Neural crest cell (in vitro differentiated cells): ENCODE measurements at places on chromosomes 7 and 10. TPM values are rescaled to one million over a fixed set of nuclear protein-coding genes. Genes with fewer than 3 reads are reported as not detected.
A peak's percentile ranks its signal among the peaks of the same experiment; 100 is the strongest.

ADARB2 gene
- total RNA-seq: 1.6 and 1.8 TPM in 2 replicates

DNA sequence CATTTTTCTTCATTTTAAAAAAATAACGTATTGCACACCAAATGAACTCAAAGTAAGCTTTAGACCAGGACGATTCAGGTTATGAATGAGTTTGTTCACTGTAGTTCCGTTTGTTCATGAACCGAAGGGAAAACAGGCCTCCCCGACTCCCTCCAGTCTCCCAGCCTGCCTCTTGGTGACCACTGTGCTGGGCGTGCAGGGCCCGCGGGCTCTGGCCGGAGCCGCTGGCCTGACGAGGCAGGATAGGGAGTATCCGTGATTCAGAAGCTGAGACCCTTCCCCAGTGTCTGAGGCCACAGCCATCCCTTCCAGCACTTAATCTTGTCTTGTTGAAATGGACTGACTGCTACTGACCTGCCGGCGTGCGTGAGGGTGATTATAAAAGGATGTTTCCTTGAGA, 30.8 kb upstream of the SH2B2 start:
- no peaks in the 10 kb centered on the region for H3K36me3 ChIP-seq
- H3K27me3 ChIP-seq: no peaks in the 10 kb centered on the region
- DNase-seq: peak; percentile 18
- peak overlapping the region; percentile 35 for H3K27ac ChIP-seq

GRCh38 chr10:24952143-24952706, at the start of gene PRTFDC1:
TSS of gene PRTFDC1 (minus strand) at chr10:24952606. CDS start at chr10:24952575, 31 bp downstream.
- peak; percentile 56 for DNase-seq
- no peaks in the 10 kb centered on the region for H3K36me3 ChIP-seq
- H3K27ac ChIP-seq: peak within 1 kb of the TSS; percentile 90
- H3K4me1 ChIP-seq: peaks cover 55% of the 10 kb centered on the region
- H3K4me3 ChIP-seq: peak within 1 kb of the TSS; percentile 83
- no peaks in the 10 kb centered on the region for H3K27me3 ChIP-seq

SPRN gene
- 0.37 and 0.48 TPM in 2 replicates for total RNA-seq

DNA sequence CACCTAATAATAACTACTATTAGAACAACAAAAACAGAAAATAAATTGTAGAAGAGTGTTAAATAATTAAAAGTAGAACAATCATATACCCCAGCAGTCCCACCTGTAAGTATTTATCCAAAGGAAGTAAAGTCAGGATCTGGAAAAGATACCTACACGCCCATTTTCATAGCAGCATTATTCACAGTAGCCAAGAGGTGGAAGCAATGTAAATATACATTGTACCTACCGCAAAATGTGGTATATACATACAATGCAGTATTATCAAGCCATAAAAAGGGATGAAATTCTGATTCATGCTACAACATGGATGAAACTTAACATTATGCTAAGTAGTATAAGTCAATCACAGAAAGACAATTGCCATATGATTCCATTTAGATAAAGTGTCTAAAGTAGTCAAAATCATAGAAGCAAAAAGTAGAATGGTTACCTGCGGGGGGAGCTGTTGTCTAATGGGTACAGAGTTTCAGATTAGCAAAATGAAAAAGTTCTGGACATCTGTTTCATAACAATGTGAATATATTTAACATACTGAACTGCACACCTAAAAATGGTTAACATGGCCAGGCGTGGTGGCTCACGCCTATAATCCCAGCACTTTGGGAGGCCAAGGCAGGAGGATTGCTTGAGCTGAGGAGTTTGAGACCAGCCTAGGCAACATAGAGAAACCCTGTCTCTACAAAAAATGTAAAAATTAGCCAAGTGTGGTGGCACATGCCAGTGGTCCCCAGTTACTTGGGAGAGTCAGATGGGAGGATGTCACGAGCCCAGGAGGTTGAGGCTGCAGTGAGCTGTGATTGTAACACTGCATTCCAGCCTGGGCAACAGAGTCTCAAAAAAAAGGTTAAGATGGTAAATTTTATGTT, 6.0 kb upstream of the TMED4 start:
- H3K27me3 ChIP-seq: peaks cover 34% of the 10 kb centered on the region
- H3K4me1 ChIP-seq: no peaks in the 10 kb centered on the region
- no peaks in the 10 kb centered on the region for H3K36me3 ChIP-seq
- no peak for DNase-seq

DNA sequence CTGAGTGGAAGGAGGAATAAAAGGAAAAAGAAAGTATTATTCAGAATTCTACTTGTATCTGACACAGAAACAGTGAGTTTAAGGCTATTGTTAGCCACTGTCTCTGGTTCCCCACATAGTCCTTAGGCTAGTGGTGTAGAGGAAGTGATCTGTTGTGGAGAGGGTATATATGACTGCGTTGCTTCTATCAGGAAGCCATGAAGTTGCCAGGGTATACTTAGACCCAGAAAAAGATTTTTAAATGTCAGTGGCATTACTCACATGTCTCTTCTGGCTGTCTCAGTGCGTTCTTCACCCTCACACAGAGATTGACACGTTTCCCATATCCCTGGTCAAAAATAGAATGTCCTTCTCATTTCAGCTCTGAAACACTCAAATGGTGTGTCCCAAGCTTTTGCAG, 72.7 kb downstream of the SEM1 start:
- DNase-seq: no peak
- no peak overlapping the region for H3K27ac ChIP-seq
- peaks cover 3% of the 10 kb centered on the region for H3K36me3 ChIP-seq
- no peaks in the 10 kb centered on the region for H3K27me3 ChIP-seq
- no peak overlapping the region for H3K4me3 ChIP-seq

ZNF117 gene
- 26.0 and 27.7 TPM in 2 replicates for total RNA-seq

DNA sequence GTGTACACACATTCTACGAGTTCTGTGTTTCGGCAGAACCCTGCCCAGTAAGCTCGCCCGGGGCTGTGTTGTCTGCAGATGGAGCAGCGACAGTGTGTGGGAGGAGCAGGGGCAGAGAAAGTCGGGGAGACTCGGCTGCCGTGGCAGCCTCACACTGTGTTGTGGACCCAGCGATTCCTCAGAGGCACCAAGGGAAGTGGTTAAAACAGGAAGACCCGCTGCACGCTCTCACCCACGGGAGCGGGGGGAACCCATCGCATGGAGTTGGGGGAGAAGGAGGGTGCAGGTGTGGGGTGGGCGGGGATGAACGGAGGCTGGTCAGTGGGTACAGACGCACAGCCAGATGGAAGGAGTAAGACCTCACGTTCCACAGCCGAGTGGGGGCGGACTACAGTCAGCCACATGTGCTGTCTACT, 250.2 kb downstream of the ELFN1 start:
- no peak overlapping the region for H3K4me3 ChIP-seq
- H3K27me3 ChIP-seq: no peaks in the 10 kb centered on the region
- no peak for DNase-seq
- H3K4me1 ChIP-seq: no peaks in the 10 kb centered on the region

DNA sequence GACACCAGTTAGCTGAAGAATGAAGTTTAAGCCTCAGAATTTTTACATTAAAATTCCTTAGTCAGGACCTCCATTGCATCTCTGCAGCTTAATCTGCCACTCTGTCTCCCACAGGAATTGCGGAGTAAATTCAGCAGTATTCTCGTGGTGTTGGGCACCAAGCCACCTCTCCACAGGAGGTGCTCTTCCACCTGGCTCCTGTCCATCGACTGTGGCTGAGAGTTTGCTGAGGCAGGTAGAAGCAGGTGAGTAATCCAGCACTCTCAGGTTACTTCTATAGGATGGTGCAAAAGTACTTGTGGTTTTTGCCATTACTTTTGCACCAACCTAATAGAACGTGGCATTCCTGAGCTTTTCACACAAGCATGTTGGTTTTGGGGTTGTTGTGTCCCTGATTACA, 134.1 kb downstream of the GFRA1 start:
- H3K27me3 ChIP-seq: no peaks in the 10 kb centered on the region
- H3K4me1 ChIP-seq: peaks cover 9% of the 10 kb centered on the region
- H3K36me3 ChIP-seq: peaks cover 3% of the 10 kb centered on the region
- no peak overlapping the region for H3K4me3 ChIP-seq

GRCh38 chr10:67079126-67079525, 153.3 kb downstream of the LRRTM3 start:
- no peaks in the 10 kb centered on the region for H3K4me1 ChIP-seq
- no peak overlapping the region for H3K27ac ChIP-seq
- no peak overlapping the region for H3K4me3 ChIP-seq

- no peak for DNase-seq
- H3K4me1 ChIP-seq: peaks cover 5% of the 10 kb centered on the region
- H3K27me3 ChIP-seq: no peaks in the 10 kb centered on the region
- peaks cover 7% of the 10 kb centered on the region for H3K36me3 ChIP-seq
These were observed 86.6 kb downstream of the AHCYL2 start for GRCh38 chr7:129311429-129311828.

PTN gene
- total RNA-seq: 228 and 240 TPM in 2 replicates

ECHDC3 gene
- total RNA-seq: 5.2 and 5.3 TPM in 2 replicates

RAMP3 gene
- not detected in 2 replicates for total RNA-seq

- no peak overlapping the region for H3K4me3 ChIP-seq
- H3K4me1 ChIP-seq: peaks cover 15% of the 10 kb centered on the region
- H3K27ac ChIP-seq: no peak overlapping the region
These were observed 154.5 kb downstream of the SGMS1 start for GRCh38 chr10:50469288-50469687.

MSMB gene
- total RNA-seq: not detected in 2 replicates

- no peaks in the 10 kb centered on the region for H3K27me3 ChIP-seq
- peaks cover 2% of the 10 kb centered on the region for H3K36me3 ChIP-seq
- DNase-seq: no peak
- no peak overlapping the region for H3K4me3 ChIP-seq
- H3K4me1 ChIP-seq: no peaks in the 10 kb centered on the region
These were observed 50.8 kb downstream of the ESYT2 start for GRCh38 chr7:158778471-158778870.

ANKRD30A gene
- total RNA-seq: not detected in 2 replicates

DNA sequence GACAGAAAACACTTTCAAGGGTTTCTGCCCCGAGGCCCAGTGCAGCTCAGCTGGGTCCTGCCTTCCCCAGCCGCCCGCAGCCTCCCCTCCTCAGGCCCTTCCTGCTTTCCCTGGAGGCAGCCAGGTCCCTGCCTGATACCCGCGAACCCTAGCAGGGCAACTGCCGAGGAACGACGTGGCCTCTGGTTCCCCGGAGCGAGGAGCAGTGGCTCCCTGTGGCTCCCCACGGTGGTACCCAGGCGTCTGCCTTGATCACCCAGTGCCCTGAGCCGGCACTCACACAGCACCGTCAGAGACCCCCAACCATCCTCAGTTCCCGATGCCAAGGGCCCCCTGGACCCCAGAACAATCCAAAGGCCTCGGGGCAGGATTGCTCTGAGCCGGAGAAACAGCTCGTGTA, 58.3 kb downstream of the CFAP46 start:
- H3K4me1 ChIP-seq: peaks cover 10% of the 10 kb centered on the region
- no peak overlapping the region for H3K27ac ChIP-seq
- no peaks in the 10 kb centered on the region for H3K36me3 ChIP-seq
- no peak overlapping the region for H3K4me3 ChIP-seq

DNA sequence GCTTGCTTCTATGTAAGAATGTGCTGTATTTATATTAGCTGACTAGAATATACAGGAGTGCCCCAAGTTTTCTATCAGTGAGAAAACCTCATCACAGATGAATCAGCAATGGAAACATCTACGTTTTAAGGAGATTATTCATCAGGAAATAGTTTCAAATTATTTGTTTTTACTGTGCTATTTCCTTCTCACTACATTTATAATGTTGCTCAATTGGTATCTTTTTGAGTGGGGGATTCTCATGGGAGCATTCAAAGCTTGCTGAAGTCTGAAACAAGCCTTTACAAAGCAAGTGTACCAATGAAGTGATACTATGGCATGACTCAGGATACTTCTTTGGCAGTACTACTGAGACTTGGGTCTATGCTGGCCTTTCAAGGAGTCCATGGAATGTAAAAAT, 191.1 kb upstream of the SLC26A5 start:
- no peak overlapping the region for H3K27ac ChIP-seq
- no peak for DNase-seq
- no peaks in the 10 kb centered on the region for H3K36me3 ChIP-seq
- no peak overlapping the region for H3K4me3 ChIP-seq

DNA sequence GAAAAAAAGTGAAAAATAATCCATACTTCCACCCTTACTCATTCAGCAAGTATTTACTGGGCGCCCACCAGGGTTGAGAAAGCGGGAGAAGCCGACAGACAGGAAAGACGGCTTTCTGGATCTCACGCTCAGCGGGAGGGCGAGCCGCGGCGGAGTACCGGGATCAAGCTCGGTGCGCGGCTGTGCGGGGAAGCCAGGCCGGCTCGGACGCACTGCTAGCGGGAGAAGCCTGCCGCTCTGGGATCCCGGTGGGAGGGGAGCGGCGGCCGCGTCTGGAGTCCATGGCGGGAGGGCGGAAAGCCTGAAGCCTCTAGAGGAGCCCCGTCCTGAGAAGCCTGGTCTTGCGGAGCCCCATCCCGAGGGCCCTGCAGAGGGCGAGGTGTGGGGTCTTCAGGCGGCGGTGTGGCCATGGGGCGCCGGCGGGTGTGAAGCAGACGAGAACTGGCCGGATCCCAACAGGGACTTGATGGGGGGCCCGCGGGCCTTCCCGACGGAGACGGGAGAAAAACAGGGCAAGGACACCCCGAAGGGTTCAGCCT, 82.9 kb downstream of the VIPR2 start:
- DNase-seq: no peak
- H3K27me3 ChIP-seq: peaks cover 12% of the 10 kb centered on the region
- H3K27ac ChIP-seq: no peak overlapping the region
- H3K36me3 ChIP-seq: peaks cover 3% of the 10 kb centered on the region
- no peak overlapping the region for H3K4me3 ChIP-seq
- H3K4me1 ChIP-seq: no peaks in the 10 kb centered on the region

CRTAC1 gene
- total RNA-seq: 0.82 and 1.1 TPM in 2 replicates

GRCh38 chr7:46772776-46773175, 809.1 kb downstream of the TNS3 start:
- peaks cover 18% of the 10 kb centered on the region for H3K4me1 ChIP-seq
- H3K27me3 ChIP-seq: no peaks in the 10 kb centered on the region
- no peak for DNase-seq
- H3K36me3 ChIP-seq: peaks cover 16% of the 10 kb centered on the region
- H3K4me3 ChIP-seq: peak overlapping the region; percentile 52

FEZF1 gene
- not detected in 2 replicates for total RNA-seq

TDRD1 gene
- not detected in 2 replicates for total RNA-seq
